ENCODE measurements at places on chromosomes 1 and 21.

GRCh38 chr1:117231312-117231711, 20.6 kb upstream of the VTCN1 start:
- no peak for DNase-seq

DNA sequence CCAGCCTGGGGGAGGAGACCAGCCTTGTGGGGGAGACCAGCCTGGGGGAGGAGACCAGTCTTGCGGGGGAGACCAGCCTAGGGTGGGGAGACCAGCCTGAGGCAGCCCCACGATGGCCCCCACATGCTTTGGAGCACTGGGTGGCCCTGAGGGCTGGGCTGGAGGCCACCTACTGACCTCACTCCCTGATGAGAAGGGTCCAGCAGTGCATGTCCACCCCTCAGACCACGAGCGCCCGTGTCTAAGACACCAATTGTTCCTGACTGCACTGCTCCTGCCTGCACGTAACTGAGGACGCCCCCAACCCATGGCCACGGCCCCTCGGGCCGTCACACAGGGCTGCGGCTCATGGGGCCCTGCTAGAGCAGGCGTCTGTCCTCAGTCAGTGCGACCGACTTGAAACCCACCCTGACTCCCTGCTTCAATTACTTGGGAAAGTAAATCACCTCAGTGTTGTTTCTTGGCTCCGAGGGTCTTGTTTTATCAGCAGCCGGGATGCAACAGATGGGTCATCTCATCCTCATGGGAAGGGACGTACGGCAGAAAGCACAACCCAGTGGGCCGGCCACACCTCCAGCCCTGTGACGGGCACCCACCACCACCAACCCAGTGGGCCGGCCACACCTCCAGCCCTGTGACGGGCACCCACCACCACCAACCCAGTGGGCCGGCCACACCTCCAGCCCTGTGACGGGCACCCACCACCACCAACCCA, at the start of gene SPATC1L:
Gene SPATC1L, minus strand, starts transcription at position 550 of the 715 bp plus-strand sequence. CDS start 1,643 bp downstream, outside the sequence.
- DNase-seq = peak; percentile 49

GRCh38 chr1:153478692-153479618, 18.5 kb upstream of the S100A7 start:
- DNase-seq = no peak

GRCh38 chr1:160863774-160864131, 1.1 kb upstream of the CD244 start:
- no peak for DNase-seq

DNA sequence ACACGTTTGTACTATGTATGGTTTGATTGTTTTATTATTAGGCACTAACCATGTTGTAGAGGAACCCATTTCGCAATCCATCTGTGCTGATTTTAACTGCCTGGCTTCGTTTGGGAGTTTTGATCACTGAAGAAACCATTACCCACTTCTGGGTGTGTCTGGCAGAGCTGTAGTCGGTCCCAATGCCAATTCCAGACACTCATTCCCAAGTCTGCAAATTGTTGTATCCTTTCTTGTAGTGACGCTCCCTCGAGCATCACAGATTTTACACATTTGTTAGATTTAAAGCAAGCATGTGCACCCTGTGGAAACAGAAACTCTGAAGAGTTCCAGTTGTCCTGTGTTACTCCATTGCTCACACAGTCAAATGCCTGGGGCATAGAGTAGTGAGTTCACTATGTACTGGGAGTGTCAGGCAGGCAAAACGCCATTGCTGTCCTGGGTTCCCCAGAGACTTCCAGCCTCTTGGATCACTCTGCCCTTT, 31.0 kb upstream of the EFCAB14 start:
- no peak for DNase-seq

DNA sequence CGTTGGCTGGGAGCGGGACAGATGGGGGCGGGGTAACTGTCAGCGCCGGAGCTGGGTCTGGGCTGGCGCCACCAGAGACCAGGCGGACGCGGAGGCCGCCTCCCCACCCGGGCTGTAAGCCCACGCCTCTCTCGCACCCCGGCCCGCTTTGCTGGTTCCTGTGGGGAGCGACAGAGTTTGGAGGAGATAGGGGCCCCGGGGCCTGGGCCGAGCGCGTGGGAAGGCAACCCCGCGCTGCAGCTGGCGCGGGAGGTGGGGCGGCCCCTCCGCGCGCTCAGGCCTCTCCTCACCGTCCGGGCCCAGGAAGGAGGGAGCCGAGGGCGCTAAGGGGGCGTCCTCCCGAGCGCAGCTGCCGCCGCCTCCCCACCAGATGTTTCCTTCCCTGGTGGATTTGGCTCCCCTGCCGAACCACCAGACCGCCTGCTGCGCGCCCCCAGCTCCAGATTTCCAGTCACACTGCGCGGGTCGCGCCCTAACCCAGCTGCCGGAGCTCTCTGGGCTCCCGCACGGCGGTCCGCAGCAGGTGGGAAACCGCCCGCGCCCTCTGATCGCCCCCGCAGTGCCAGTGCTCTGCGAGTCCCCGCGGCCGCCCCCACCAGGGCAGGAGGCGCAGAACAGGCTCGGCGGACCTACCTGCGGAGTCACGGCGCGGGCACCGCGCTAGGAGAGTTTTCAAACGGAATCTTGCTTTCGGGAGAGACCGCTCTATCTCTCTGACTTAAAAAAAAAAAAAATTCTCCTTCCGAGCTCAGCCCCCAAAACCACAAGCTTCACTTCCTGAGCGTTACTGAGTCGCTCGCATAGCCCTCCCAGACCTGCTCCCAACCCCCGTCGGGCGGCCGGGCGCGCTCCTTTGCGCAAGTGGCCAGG, 1.1 kb downstream of the GFI1 start:
- DNase-seq = peak; percentile 86

GRCh38 chr21:33238146-33238545, 8.4 kb downstream of the IFNAR2 start:
- DNase-seq = no peak

Measured in RPMI8226 (cell line).